ENCODE measurements at places on chromosomes 7 and 10.

DNA sequence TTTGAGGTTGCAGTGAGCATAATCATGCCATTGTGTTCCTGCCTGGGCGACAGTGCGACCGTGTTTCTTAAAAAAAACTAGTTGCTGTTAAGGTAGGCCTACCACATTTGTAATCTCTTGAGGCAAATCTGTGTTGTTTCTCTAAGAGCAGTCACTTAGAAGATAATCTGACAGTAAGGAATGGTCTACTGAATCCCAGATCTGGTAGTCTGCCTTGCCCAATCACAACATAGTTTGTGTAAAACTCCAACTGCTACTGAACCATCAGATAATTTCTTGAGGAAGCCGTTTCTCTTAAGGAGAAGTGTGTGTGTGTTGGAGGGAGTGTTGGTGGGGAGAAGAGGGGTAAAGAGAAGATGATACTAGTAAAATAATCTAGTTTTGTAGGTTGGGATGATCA, 5.0 kb downstream of the NRF1 start:
- no peak for DNase-seq

GRCh38 chr7:45582868-45583277, 8.7 kb downstream of the ADCY1 start:
- DNase-seq = no peak

- peak; percentile 68 for DNase-seq
Measured at GRCh38 chr7:28405662-28406061, 6.7 kb upstream of the CREB5 start.

DNA sequence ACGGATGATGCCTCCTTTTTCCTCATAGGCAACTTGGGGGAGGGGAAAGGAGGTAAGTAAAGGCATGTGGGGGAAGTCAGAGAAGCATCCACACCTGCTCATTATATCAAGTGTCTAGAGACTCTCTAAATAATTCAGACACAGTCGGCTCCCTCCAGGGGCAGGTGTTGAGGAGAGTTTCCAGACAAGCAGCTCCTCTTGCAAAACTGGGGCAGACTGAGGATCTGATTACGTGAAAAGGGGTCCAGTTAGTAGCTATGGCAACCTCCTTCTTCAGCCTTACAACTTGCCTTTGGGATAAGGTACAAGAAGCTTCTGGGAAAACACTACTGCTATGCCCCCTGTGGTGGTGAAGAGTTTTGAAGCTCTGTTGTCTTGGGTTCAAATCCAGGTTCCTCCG, 39.0 kb upstream of the SORBS1 start:
- DNase-seq = no peak

- DNase-seq = no peak
Measured at GRCh38 chr7:152105205-152105604, 79.7 kb downstream of the GALNT11 start.
